ENCODE measurements at places on chromosomes 2 and 18. TPM values are rescaled to one million over a fixed set of nuclear protein-coding genes. Genes with fewer than 3 reads are reported as not detected.
A peak's percentile ranks its signal among the peaks of the same experiment; 100 is the strongest.

GRCh38 chr2:240806006-240806405 is 14.0 kb downstream of the KIF1A start:
- H3K4me3 ChIP-seq: no peak overlapping the region
- no peak for DNase-seq
- no peak overlapping the region for H3K27ac ChIP-seq
- no peaks in the 10 kb centered on the region for H3K27me3 ChIP-seq
- H3K4me1 ChIP-seq: no peaks in the 10 kb centered on the region

GRCh38 chr2:23042216-23042906 is 342.6 kb upstream of the KLHL29 start:
- H3K27ac ChIP-seq: no peak overlapping the region
- no peak overlapping the region for H3K4me3 ChIP-seq
- H3K36me3 ChIP-seq: no peaks in the 10 kb centered on the region
- no peaks in the 10 kb centered on the region for H3K4me1 ChIP-seq

- H3K27ac ChIP-seq: no peak overlapping the region
- H3K4me3 ChIP-seq: no peak overlapping the region
- no peaks in the 10 kb centered on the region for H3K4me1 ChIP-seq
- DNase-seq: no peak
Observed at GRCh38 chr2:78455586-78455985, 569.9 kb upstream of the REG3G start.

GRCh38 chr2:65231121-65231520 is 3.5 kb downstream of the ACTR2 start:
- H3K27ac ChIP-seq: no peak overlapping the region
- DNase-seq: no peak
- H3K36me3 ChIP-seq: no peaks in the 10 kb centered on the region
- no peaks in the 10 kb centered on the region for H3K27me3 ChIP-seq
- H3K4me1 ChIP-seq: no peaks in the 10 kb centered on the region

DNA sequence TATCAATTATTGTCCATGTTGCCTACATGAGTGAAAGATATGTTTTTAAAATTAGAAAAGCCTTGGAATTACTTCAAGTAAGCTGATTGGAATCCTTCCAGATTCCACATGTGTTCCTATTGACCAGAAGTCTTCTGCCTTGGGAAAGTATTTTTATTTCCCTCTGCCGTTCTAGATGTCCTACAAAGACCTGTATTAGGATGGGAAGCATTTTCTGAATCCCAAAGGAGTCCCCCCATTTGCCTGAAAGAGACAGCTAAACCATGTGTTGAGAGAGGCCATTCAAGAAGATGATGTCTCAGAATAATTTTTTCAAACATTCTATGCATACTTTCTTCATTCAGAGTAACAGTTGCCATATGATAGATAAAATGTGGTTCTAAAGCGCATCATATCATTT is 19.0 kb upstream of the MYO1B start:
- H3K4me1 ChIP-seq: no peaks in the 10 kb centered on the region
- no peak overlapping the region for H3K27ac ChIP-seq
- no peak overlapping the region for H3K4me3 ChIP-seq
- DNase-seq: no peak
- H3K27me3 ChIP-seq: no peaks in the 10 kb centered on the region

DNA sequence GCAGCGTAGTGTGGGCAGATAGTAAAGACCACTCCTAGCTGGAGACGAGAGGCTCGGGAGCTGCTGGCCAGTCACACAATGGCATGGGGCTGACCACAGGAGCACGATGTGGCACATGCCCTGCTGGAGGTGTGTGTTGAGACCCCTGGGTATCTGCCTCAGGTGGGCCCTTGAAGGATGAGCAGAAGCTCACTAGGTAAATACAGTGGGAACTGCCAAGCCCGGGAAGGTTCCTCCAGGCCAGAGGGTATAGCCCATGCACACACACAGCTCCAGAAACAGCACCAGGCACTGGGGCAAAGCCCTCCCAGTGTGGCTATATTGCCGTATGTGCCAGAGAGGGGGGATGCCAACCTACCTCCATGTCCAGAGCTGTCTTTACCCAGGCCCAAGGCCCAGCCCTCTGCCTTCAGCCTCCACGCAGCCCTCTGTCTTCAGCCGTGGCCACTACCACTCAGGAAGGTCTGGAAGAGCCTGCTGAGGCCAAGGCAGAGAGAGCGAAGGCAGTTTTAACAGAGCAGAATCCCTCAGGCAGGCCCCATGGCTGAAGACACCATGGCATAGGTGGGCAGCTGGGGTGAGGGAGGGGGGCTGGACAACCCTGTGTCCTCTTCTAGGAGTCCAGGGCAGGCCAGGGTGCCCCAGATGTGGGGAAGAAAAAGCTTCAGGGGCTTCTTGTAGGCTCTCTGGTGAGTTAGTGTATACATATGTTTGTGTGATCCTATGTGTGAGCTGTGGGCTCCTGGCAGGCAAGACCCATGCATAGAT is 7.0 kb upstream of the ARID5A start:
- DNase-seq: peak; percentile 69
- H3K4me3 ChIP-seq: no peak overlapping the region
- H3K4me1 ChIP-seq: peaks cover 4% of the 10 kb centered on the region
- no peaks in the 10 kb centered on the region for H3K27me3 ChIP-seq
- peak overlapping the region; percentile 28 for H3K27ac ChIP-seq

KCNG2 gene
- total RNA-seq: 0.23 TPM

PDE6D gene
- total RNA-seq: 23.4 TPM

SLC9A4 gene
- 0.15 TPM for total RNA-seq

MEP1B gene
- not detected for total RNA-seq

MBD1 gene
- 76.6 TPM for total RNA-seq
